ENCODE measurements at places on chromosomes 4 and X.

DNA sequence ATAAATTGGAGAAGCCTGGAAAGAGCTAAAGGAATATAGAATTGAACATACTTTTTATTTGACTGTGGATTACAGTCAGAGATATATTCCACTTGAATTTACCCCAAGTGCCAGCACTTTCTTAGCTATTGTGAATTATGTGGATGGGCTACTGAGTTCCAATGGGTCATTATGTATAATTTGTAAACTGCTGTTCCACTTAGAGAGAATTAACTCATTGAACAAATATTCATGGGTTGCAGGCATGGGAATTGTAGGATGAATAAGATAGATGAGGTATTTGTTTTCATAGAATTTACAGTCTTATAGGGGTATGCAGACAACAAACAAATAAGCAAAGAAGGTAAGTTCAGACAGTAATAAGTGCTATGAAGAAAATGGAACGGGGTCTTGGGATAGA, 195.7 kb downstream of the SHROOM3 start:
- no peak for DNase-seq

- no peak for DNase-seq
Measured at GRCh38 chrX:65576160-65576559, 41.6 kb upstream of the LAS1L start.

- DNase-seq = no peak
Measured at GRCh38 chrX:69066966-69067525, 98.2 kb downstream of the PJA1 start.

- DNase-seq = no peak
Measured at GRCh38 chr4:167939863-167940616, 152.3 kb upstream of the ANXA10 start.

DNA sequence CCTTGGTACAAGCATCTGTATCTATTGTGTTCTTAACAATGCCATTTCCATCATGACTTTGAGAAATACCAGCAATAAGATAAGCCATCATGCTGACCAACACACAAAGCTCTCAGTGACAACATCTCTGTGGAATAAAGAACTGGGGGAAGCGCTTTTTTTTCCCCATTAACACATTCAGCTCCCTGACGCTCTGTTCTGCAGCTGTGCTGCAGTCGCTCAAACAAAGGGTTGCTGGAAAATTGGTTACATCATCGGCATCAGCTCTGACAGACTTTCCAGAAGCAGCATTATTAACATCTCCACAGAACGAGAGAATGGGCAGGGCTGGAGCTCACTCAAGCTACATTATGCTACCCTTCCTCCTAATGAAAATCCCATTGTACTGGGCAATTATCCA, 39.9 kb downstream of the DCX start:
- no peak for DNase-seq

- DNase-seq = no peak
Measured at GRCh38 chr4:1460967-1461868, 55.0 kb upstream of the NKX1-1 start.
